ENCODE measurements at places on chromosomes 1 and 21.

GRCh38 chr21:45332415-45332814, 44.7 kb upstream of the POFUT2 start:
- no peak for DNase-seq

- no peak for DNase-seq
Measured at GRCh38 chr1:20047096-20047495, 22.9 kb upstream of the PLA2G5 start.

DNA sequence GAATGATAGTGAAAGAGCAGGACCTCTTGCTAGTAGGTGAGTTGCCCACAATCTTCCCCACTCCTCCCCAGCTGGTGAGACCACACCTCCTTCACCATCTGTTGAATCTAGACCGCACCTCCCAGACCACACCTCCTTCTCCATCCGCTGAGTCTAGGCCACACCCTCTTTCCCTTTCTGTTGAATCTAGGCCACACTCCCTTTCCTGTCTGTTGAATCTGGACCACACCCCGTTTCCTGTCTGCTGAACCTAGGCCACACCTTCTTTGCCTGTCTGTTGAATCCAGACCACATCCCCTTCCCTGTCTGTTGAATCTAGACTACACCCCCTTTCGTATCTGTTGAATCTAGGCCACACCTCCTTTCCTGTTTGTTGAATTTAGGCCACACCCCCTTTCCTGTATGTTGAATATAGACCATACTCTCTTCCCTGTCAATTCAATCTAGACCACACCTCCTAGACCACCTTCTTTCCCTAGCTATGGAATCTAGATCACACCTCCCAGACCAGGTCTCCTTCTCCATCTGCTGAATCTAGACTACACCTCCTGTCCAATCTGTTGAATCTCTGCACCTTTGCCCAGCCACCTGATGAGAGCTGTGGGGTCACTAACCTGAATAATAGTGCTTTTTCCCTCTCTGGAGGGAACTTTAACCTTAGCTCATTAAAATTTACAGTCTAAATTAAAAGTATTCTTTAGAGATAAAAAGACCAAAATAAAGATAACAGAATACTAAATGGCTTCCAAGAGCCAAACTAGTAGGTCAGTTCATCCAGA, 116.3 kb downstream of the DAB1 start:
- peak; percentile 56 for DNase-seq

- DNase-seq: no peak
Measured at GRCh38 chr21:25717491-25718147, 17.1 kb downstream of the ATP5PF start.

GRCh38 chr1:108063703-108064102, 98.7 kb upstream of the VAV3 start:
- DNase-seq: no peak

GRCh38 chr1:79323239-79324025, 316.9 kb upstream of the ADGRL4 start:
- DNase-seq: no peak

DNA sequence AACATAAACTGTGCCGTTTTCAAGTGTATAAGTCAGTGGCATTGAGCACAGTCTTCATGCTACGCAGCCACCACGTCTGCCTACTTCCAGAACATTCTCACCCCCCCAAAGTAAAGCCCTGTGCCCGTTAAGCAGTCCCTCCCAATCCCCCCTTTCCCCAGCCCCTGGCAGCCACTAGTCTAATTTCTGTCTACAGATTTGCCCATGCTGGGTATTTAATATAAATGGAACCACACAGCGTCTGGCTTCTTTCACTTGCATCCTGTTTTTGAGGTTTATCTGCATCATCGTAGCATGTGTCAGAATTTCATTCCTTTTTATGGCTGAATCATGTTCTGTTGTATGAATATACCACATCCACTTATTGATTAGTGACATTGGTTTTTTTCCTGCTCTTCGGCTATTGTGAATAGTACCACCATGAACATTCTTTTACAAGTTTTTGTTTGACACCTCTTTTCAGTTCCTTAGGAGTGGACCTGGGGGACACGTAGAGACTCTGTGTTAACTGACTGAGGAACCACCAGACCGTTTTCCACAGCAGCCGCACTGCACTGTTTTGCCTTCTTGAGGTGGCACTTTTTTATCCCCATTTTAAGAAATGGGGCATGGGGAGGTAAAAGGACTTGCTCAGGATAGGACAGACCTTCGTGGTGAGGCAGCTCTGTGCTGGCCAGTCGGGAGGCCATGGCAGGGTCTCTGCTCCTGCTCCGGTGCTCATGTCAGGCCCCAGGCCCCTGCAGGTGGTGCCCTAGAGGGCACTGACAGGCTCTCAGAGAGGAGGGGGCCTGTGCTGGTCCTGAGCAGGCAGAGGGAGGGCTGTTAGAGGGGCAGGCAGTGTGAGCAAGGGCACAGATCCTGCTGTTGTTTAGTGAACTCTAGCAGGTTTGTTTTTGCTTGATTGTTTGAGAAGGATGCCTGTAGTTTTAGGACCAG, 123.8 kb downstream of the PCBP3 start:
- DNase-seq: no peak

DNA sequence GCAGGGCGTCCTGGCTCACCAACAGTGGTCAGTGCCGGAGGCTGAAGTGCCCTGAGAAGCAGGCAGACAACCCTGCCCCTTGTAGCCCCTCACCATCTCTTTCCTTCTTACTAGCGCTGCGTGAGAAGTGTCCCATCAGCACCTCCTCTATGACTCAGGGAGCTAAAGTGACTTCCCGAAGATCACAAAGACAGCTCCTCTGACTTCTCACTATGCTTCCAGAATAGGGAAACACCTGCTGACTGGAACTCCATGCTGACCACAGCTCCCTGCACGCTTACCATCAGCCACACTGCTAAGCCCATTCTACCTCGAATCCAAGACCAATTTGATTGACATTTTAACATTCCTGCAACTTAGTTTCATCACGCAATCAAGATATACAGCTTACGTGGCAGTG, 92.8 kb downstream of the JAK1 start:
- no peak for DNase-seq

- no peak for DNase-seq
Measured at GRCh38 chr21:25396135-25396711, 211.1 kb downstream of the MRPL39 start.

GRCh38 chr1:112878321-112878720, 77.7 kb downstream of the SLC16A1 start:
- no peak for DNase-seq

- no peak for DNase-seq
Measured at GRCh38 chr1:110345480-110345879, 6.3 kb downstream of the RBM15 start.

- DNase-seq: no peak
Measured at GRCh38 chr21:34511181-34511580, 829 bp downstream of the KCNE1 start.

DNA sequence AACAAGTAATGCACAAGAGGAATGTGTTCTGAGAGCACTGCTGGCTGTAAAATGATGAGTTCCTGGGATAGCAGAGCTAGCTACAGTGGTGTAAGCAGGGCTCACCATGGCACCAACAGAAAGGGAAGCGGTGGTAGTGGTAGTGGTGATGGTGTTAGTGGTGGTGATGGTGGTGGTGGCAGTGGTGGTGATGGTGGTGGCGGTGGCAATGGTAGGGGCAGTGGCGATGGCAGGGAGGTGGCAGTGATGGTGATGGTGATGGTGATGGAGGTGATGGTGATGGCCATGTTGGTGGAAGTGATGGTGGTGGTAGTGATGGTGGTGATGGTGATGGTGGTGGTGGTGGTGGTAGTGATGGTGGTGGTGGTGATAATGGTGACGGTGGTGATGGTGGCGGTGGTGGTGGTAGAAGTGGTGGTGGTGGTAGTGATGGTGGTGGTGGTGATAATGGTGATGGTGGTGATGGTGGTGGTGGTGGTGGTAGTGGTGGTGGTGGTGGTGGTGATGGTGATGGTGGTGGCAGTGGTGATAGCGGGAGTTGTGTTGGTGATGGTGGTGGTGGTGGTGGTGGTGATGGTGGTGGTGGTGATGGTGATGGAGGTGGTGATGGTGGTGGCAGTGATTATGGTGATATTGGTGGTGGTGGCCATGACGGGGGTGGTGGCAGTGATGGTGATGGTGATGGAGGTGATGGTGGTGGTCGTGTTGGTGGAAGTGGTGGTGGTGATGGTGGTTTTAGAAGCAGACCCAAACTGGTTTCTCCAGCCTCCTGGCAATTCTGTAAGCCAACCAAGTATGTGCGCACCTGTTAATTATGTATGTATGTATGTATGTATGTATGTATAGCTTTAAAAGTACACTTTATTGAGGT, 254.1 kb downstream of the TRABD2B start:
- DNase-seq: no peak

GRCh38 chr1:218670875-218671274, 325.7 kb downstream of the TGFB2 start:
- DNase-seq: no peak

DNA sequence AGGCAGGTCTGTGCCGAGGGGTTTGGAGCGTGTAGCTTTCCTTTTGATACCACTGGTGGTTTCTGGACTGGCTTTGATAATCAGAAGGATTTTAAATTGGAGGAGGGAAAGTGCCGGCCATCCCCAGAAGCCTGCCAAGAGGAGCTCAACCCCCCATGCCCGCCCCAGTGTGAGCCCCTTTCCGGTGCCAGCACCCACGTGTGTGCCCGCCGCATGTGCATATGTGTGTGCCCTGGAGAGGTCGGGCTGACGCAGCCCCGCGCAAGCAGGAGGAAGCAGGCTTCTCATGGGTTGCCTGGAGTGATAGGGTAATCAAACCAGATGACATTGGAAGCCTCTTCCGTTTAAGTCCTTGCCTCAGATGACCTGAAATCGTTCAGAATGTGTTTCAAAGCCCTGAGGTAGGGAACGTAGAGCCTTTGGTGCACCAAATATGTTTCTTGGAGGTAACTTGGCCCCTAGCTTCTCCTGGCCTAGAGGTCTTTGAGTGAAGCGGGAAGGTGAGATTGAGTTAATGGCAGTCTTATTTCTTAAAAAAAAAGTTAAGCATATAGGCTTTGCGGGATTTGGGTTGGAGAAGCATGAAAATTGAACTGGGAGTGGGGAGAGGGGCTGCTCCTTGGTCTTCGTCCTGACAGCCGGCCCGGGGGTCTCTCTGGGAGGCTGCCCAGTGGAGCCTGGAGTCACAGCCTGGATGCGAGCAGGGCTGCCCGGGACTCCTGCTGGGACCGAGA, 34.1 kb upstream of the ARHGEF16 start:
- DNase-seq: no peak

GRCh38 chr1:36966242-36966641, 68.1 kb downstream of the GRIK3 start:
- DNase-seq: no peak

DNA sequence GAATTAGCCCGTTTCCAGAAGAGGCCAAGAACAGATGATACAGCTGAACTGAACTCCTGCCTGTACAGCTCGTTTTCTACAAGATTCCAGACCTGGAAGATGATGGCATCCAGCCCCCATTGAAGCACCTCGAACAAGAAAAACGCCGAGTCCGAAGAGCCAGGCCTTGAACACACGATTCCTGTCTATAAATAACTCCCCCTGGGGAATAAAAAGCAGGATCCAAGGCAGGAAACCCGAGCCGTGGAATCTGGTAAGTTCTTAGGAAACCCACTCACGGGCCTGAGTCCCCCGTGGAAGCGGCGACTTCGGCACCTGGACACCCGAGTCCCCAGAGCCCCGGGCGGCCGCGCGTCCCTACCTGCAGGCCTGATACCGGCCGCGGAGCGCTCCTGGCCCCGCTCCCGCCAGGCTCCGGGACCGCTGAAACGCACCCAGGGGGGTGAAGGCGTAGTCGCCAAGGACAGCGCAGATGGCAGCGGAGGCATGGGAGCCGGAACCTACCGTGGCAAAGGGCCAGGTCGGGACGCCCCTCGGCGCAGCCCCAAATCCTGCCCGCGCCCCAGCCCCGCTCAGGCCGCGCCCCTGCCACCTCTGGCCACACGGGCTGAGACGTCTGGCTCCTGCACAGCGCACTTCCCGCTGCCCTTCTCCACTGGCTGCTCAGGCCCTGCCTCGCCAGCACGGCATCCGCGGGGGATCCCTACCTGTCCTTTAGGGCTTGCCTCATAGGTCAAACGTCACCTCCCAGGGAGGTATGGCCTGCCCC, 14.0 kb upstream of the HLCS start:
- DNase-seq: no peak

DNA sequence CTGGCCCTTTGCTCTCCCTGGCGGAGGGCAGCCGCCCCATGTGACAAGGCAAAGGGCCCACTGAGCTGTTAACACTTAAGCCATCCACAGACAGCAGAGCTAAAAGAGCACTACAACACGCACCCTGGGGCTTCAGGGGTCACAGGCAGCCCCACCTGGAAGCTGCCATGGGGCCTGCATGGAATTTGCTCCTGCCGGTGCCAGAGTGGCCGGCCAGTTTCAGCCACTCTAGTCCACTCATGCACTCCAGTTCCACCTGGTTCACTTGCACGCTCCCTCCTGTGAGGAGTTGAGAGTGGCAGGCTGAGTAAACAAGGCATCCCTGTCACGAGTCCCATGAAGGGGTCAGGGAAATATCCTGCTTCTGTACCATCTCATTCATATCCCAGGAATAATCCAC, 55.3 kb downstream of the RIMS3 start:
- DNase-seq: no peak

- DNase-seq: no peak
Measured at GRCh38 chr1:201766131-201766866, 62.7 kb upstream of the IPO9 start.

Data from central memory CD8-positive, alpha-beta T cell (primary cell).